NCI-H1436 treated with DMSO at 0.1 percent for 48 hours (cell line): ENCODE measurements at places on chromosomes 6 and 20.

DNA sequence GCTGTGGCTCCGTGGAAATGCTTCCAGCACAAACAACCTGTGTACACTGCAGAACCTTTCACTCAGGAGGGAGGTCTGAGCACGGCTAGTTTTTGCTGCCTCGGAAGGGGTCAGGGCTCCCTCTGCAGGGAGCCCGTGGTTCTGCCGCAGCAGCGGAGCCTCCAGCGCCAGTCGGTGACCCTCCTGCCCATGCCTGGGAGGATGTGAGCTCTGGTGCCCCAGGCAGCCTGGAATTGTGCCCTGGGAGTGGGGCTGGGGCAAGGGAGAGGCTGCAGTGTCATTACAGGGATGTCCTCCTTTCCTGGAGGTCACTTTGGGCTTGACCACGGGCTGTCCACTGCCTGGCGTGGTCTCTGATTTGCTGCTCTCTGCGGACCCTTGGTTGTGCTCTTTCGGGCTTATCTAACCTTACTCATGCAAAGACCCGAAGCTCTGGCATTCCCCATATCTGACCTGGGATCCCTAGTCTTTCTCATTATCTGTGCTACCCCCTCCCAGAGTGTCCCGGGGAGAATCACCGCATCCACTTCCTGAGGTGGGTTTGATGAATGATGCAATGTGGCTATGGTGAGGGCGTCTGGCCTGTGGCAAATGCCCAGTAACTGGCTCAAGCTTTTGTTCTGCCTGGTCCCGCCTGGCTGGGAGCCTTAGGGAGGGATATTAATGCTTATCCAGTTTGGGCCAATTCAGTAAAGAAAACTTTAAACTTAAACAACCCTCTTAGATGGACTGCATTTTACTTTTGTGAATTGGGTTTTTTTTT lies 59.6 kb upstream of the TAGAP start:
- DNase-seq, result no peak

DNA sequence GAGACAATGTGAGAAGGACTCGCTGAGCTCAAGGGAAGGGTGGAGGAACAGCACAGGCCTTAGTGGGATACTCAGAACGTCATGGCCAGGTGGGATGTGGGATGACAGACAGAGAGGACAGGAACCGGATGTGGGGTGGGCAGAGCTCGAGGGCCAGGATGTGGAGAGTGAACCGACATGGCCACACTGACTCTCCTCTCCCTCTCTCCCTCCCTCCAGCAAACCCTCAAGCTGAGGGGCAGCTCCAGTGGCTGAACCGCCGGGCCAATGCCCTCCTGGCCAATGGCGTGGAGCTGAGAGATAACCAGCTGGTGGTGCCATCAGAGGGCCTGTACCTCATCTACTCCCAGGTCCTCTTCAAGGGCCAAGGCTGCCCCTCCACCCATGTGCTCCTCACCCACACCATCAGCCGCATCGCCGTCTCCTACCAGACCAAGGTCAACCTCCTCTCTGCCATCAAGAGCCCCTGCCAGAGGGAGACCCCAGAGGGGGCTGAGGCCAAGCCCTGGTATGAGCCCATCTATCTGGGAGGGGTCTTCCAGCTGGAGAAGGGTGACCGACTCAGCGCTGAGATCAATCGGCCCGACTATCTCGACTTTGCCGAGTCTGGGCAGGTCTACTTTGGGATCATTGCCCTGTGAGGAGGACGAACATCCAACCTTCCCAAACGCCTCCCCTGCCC lies 1.7 kb downstream of the TNF start:
- no peak for DNase-seq

DNA sequence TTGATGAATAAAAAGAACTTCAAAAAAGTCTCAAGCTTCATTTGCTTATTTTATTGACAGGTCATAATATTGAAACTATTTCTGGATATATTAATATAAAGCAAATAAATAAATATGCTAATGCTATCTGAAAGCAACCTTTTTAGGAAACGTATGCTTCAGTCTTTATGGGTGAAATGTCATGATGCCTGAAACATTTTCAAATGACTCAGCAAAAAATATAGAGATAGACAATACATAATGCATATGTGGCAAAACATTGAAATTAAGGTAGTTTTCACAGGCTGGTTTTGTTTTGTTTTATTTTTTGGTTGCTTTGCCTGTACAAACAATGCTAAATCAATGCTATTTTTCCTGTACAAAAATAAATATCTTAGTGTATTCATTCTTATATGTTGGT lies 194.4 kb upstream of the PLCB4 start:
- no peak for DNase-seq

DNA sequence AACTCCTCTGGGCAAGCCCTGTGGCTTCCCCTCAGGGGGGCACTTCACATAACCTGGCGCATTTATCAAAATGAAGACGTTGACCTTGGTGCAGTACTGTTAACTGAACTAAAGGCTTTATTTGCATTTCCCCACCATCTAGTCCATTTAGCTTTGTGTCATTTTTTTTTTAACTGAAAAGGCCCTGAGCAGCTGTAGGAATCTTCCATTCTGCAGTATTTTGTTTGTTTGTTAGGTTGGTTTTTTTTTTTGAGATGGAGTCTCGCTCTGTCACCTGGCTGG lies 10.7 kb downstream of the TMEM181 start:
- no peak for DNase-seq

- no peak for DNase-seq
These were observed 3.8 kb downstream of the APCDD1L start for GRCh38 chr20:58511364-58511763.

- no peak for DNase-seq
These were observed 2.3 kb downstream of the DEFB124 start for GRCh38 chr20:31472395-31473330.

GRCh38 chr6:3305831-3306230 lies 47.1 kb downstream of the PSMG4 start:
- DNase-seq, result no peak

GRCh38 chr20:53448875-53449274 lies 144.8 kb downstream of the ZNF217 start:
- DNase-seq, result no peak

GRCh38 chr6:106981926-106982325 lies 7.4 kb upstream of the CD24 start:
- DNase-seq, result no peak

DNA sequence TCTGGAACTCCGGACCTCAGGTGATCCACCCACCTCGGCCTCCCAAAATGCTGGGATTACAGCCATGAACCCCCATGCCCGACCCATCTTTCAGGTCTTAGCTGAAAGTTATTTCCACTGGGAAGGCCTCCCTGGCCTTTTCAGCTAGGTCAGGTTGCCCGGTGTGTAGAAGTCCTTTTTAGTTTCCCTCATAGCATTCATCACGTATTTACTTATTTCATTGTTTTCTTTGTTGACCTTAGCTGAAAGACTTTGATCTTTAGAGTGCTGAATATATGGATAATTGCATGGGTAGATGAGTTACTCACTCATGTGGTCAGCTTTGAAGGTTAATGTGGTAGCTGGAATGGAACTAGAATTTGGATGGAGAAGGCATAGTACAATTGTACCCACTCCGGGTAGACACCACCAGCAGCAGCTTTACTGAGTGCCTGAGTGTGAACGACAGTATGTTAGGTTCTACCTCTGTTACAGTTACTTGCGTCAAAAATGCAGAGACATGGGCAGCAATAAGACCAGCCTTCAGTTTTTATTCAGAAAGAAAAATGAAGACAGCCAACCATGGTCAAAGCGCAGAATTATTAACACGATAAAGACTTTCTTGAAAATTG lies 9.1 kb downstream of the KIZ start:
- no peak for DNase-seq

- no peak for DNase-seq
These were observed 10.5 kb downstream of the SLC13A3 start for GRCh38 chr20:46640536-46641311.

GRCh38 chr20:51036827-51037531 lies 14.1 kb upstream of the KCNG1 start:
- DNase-seq, result no peak

- DNase-seq, result no peak
These were observed 71.4 kb downstream of the DACT2 start for GRCh38 chr6:168248148-168248620.

DNA sequence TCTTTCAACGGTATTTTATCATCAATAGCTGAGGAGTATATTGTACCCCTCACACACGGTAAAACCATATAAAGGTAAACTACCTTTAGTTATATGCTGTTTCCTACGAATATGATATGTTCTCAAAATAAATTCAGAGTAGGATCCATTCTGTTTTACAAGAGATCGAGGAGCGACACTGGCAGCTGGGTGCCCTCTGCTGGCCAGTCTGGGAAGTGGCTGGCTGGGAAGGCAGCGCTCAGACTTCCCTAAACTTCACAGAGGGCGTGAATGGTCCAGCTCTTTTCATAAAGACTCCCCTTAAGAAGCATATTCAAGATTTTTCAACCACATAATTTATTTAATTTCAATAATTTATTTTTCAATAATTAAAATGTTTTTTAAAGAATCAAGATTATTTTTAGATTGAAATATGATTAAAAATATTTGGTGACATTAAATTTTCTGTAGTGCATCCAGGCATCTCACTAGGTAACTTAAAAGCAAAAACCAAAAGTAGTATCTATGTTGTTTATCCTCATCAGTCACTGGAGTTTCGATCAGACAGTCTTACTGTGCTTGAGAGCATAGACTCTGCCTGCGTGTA lies 187.5 kb upstream of the PDE10A start:
- DNase-seq, result no peak

- DNase-seq, result no peak
These were observed 46.8 kb downstream of the KCNB1 start for GRCh38 chr20:49435639-49436038.

GRCh38 chr20:57586943-57587277 lies 26.0 kb downstream of the PCK1 start:
- DNase-seq, result no peak

GRCh38 chr20:5977223-5977622 lies 26.8 kb downstream of the MCM8 start:
- no peak for DNase-seq

GRCh38 chr6:16706911-16707783 lies 54.1 kb downstream of the ATXN1 start:
- DNase-seq, result no peak

DNA sequence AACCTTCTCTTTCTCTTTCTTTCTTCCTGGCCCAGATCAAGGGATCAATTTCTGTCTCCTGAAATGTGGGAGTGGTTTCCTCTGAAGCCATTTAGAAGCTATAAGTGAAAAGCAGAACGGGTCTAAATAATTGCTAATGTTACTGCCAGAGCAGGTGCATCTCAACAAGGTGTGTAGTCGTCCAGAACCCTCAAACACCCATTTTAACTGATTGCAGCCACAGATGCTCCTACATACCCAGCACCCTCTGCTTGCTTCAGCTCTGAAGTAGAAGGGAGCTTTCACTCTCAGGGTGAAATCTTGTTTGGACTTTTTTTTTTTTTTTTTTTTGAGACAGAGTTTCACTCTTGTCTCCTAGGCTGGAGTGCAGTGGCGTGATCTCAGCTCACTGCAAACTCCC lies 592.1 kb upstream of the ARID1B start:
- no peak for DNase-seq

- DNase-seq, result no peak
These were observed 16.6 kb upstream of the TRIM27 start for GRCh38 chr6:28940294-28940857.

DNA sequence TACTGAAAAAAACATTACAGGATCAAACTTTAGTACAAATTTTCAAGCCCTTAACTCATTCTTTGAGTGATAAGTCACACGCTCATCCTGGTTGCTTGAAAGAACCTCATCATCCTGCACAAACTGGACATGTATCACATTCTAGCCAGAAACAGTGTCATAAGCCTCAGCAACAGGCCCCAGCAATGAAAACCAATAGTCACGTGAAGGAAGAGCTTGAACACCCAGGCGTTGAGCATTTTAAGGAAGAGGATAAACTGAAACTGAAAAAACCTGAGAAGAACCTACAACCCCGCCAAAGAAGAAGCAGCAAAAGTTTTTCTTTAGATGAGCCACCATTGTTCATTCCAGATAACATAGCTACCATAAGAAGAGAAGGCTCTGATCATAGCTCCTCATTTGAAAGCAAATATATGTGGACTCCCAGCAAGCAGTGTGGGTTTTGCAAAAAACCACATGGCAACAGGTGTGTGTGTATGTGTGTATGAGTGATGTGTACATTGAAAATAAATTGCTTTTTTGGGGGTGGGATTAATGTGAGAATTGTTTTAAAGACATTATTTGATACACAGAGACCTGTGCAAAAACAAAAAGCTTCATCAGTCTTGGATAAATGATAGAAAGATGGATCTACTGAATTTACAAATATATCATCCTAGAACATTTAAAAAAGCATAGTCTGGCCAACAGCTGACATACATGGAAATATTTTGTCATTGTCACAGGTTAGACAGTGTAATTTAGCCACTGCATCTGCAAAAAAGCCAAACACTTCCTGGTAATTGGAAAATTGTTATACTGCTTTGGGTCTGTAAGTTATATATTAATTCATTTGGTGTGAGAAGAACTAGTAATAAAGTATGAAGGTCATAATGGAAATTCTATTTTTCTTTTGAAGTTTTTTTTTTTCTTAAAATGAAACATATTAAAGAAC lies 50.1 kb downstream of the PHF3 start:
- no peak for DNase-seq

- no peak for DNase-seq
These were observed 31.7 kb downstream of the PLN start for GRCh38 chr6:118579786-118580185.
